AG09319 (cell line): ENCODE measurements at places on chromosomes 2 and 18.

- DNase-seq: no peak
Observed at GRCh38 chr2:112791019-112791418, 6.7 kb upstream of the IL1A start.

- no peak for DNase-seq
Observed at GRCh38 chr2:217062768-217063167, 202.9 kb upstream of the TNP1 start.

DNA sequence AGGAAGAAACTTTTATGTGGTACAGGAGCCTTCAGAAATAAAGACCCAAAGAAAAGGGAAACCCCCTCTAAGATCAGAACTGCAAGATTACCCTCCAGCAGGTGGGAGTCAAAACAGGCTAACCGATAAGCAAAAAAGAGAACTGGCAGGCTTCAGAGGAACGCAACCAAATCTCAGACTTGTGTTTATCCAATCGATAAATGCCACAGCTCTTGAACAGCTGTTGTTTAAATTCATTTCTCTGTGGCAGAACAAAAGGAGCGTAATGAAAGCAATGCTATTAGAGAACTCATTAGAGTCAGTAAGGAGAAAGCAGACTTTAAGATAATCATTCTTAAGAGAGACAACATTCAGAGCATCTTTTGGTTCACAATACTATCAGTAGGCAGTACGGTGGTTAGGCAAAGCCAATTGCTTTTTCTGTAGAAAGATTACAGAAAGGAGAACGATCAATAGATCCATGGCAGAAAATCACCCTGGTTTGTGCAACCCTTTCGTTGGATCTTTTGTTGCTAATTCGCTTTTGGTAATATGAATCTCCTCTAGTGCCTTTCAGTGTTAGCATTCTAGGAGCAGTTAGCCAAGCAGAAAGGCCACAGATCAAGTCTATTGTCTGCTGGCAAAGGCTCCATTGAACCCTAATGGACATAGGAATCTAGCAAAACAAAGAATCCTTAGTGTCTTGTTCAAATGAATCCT is 476.4 kb upstream of the CHST9 start:
- DNase-seq: no peak

DNA sequence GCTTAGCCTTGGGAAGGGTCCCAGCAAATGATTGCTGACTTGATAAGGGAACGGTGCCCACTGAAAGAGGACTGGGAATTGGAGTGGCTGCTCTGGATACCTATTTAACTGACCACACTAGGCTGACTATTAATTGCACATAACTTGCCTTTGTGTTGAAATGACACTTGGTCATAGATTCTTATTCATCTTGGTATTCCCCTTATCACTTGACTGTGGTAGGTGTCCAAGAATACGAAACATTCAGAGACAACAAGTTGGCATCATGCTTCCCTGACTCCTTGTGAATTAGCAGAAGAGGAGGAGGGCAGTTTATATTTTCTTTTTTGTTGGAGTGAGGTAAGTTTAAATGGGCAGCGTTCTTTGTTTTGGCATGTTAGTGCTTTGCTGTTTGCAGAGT is 13.4 kb downstream of the FMNL2 start:
- no peak for DNase-seq

DNA sequence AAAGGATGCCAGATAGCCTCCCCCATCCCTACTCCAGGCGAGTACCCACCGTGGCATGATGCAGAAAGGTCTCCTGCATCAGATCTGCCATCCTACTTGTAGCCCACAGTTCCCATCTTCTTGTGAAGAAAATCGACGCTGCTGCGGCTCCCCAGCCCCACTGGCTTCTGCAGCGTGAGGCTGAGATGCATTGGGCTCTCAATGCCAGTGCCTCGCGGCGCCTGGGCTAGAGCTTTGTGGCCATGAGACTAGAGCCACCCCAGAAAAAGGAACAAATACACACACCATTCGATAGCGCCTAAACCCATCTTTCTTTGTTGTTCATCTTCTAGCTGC is 2.8 kb downstream of the NOL4 start:
- no peak for DNase-seq

DNA sequence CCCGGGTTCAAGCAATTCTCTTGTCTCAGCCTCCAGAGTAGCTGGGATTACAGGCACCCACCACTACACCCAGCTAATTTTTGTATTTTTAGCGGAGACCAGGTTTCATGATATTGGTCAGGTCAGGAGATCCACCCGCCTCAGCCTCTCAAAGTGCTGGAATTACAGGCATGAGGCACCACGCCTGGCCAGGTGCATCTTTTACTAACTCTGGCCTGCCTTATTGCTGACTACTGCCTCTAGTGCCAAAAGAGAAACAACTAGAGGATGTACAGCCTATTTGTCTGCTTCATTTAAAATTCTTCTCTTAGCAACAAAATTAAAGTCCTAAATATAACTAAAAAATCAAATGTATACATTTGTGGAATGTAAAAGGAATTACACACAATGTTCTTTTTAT is 115.4 kb downstream of the BMPR2 start:
- no peak for DNase-seq

GRCh38 chr2:199485732-199486335 is 28.1 kb upstream of the SATB2 start:
- peak; percentile 20 for DNase-seq

- no peak for DNase-seq
Observed at GRCh38 chr2:142981756-142982155, 104.3 kb downstream of the KYNU start.

GRCh38 chr2:3151153-3151918 is 226.3 kb downstream of the EIPR1 start:
- no peak for DNase-seq

GRCh38 chr18:7830468-7830867 is 263.4 kb downstream of the PTPRM start:
- DNase-seq: no peak

DNA sequence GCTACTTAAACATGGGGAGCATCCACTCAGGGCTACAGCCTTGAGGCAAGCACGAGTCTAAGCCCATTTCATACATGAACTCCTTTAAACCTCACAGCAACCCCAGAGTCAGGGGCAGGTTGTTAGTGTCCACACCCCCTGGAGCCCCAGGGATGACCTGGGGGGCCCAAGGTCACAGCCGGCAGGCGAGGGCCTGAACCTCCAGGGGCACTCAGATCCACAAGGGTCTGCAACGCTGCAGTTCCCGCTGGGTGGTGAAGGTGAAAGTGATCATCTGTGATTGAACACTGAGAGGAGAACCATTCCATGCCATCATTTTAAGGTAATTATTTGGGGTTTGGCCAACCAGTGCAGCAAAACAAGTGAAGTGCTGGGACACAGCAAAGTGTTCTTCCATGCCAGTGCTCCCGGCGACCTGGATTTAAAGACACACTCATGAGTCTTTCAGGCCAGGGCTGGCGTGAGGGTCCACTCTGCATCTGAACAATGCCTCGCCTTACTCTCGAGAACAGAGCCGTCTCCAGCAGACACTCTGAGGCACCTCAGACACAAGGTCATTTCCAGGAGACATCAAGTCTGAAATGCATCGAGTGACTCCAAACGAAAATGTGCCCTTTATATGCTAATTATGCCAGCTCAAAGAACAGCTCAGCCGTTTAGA is 61.6 kb upstream of the SNTG2 start:
- no peak for DNase-seq

DNA sequence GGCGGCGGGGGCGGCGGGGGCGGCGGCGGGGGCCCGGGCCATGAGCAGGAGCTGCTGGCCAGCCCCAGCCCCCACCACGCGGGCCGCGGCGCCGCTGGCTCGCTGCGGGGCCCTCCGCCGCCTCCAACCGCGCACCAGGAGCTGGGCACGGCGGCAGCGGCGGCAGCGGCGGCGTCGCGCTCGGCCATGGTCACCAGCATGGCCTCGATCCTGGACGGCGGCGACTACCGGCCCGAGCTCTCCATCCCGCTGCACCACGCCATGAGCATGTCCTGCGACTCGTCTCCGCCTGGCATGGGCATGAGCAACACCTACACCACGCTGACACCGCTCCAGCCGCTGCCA is 644 bp downstream of the ONECUT2 start:
- no peak for DNase-seq

DNA sequence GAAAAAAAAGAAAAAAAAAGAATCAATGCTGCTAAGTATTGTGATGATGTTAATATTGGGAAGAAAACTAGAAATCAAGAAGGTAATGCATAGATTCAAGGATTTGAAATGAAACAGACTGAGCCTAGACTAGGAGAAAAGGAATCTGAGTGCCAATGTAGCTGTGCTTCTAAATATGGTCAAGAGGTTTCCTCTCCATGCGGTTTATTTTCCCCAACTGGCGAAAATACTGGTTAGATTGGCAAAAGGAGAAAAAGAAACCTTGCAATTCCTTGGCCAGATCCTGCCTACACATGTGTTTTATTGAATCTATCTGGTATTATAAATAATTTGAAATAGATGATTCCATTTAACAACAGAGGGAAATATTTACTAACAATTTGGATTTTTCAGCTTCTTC is 5.7 kb downstream of the SCN3A start:
- DNase-seq: no peak

DNA sequence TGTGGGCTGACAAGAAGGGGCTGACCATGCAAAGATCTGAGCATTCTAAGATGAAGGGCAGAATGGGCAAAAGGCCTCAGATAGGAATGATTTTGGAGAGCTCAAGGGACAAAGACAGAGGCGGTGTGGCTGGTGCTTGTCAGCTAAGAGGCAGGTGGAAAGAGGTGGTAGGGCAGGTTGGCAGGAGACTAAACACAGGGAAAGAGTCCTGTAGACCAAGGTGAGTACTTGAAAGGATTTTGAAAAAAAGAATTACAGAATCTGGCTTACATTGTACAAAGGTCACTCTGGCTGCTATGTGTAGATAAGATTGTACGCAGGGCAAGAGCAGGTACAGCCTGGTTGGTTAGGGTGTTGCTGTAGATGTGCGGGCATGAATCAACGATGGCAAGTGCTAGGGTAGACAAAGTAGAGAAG is 50.6 kb downstream of the STK39 start:
- no peak for DNase-seq

- DNase-seq: peak; percentile 19
Observed at GRCh38 chr2:167134381-167135072, 246.2 kb downstream of the XIRP2 start.

DNA sequence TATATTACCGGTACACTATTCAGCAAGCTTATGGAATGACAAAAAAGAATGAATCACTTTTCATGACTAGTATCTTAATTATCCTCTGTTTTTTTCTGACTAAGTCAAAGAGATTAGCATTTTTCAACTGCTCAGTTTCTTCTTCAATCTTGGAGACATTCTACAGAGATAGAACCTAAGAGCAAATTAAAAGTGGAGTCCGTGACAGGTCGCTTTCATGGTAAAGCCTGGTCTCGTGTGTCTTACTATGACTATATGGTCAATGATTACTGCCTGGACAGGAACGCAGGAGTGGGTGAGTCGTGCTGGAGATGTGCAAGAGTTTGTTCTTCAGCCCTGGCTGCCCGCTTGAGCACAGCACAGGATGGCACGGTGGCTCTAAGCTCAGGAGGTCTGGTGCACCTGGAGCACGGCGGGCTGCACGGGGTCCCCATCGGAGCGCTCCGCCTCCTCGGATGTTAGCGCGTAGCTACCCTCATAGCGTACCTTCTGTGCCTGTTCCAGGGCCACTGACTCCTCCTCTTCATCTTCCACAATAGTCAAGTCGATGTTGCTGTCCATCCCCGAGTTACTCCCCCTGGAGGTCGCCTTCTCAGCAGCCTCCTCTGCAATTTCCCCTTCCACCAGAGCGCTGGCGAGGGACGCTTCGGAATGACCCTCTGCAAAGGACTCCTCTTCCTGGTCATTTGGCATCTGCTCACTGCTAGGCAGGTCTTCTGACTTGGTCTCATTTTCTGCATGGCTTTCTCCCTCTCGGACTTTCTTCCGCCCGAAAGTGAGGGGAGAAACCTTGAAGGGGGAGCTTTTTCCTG is 11.1 kb downstream of the CAVIN2 start:
- no peak for DNase-seq

DNA sequence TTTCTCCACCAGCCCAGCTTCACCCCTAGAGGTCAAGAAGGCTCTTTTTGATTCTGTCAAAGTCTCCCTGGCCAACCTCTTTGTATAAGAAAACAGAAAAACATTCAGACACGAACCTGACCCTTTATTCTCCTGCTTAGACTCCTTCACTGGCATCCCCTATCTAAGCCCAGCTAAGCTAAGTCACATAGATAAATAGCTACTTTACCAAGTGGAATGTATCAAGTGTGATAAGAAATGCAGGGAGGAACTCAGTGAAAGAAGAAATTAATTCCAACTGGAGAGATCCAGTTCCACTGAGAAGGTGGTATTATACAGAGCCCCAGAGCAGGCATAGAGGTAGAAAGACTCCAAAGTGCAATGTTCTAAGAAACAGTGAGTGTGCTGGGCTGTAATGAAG is 489.5 kb downstream of the TNS1 start:
- no peak for DNase-seq

GRCh38 chr2:49794396-49794795 is 640.1 kb upstream of the FSHR start:
- DNase-seq: no peak

DNA sequence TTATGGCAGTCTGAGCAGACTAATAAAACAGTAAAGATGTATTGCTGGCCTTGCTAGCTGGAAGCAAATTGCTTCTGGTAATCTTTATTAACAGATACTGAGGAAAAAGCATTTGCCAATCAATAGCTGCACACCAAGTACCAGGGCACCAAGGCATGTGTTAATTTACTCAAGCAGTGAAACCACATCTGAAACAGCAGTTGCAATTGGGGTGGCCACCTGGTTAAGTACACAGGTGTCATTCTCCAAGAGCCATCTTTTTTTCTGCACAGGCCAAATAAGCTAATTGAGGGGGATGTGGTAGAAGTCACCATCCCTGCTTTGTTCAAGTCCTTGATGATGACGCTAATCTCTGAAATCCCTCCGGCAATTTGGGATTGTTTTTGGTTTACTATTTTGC is 8.6 kb upstream of the SEH1L start:
- no peak for DNase-seq

- DNase-seq: no peak
Observed at GRCh38 chr2:69366-70344, 23.4 kb upstream of the FAM110C start.

- no peak for DNase-seq
Observed at GRCh38 chr2:185132501-185133041, 534.2 kb downstream of the ZNF804A start.

GRCh38 chr2:175627405-175627804 is 374.7 kb downstream of the LNPK start:
- peak; percentile 66 for DNase-seq

GRCh38 chr2:55862673-55863390 is 60.8 kb downstream of the EFEMP1 start:
- peak; percentile 98 for DNase-seq
